Right cardiac atrium (tissue), 5 donors: ENCODE measurements at places on chromosomes 2 and 18. TPM values are rescaled to one million over a fixed set of nuclear protein-coding genes. Genes with fewer than 3 reads are reported as not detected.

Gene AQP12A
- not detected for total RNA-seq

Gene CREG2
- total RNA-seq = 0.38 TPM

Gene C1D
- total RNA-seq = 17.6 TPM

Gene LOXHD1
- total RNA-seq = 0.31 TPM

Gene TBR1
- total RNA-seq = not detected

Gene PHLPP1
- 5.7 TPM for total RNA-seq

Gene FOXD4L1
- not detected for total RNA-seq

Gene LYPD6
- total RNA-seq = 0.57 TPM

Gene D2HGDH
- total RNA-seq = 22.3 TPM

Gene TDRD15
- not detected for total RNA-seq

Gene POLE4
- 35.5 TPM for total RNA-seq

Gene TNFAIP6
- 3.5 TPM for total RNA-seq

Gene ST8SIA3
- not detected for total RNA-seq

Gene VIT
- total RNA-seq = 18.9 TPM

Gene GIGYF2
- 61.3 TPM for total RNA-seq

Gene GPD2
- 14.1 TPM for total RNA-seq

Gene CLASP1
- 49.0 TPM for total RNA-seq

Gene ACTR2
- total RNA-seq = 133 TPM

Gene MALL
- 8.1 TPM for total RNA-seq

Gene SULT1C2
- total RNA-seq = 0.20 TPM

Gene MARCHF4
- total RNA-seq = not detected

Gene ST6GAL2
- total RNA-seq = 0.66 TPM
